ENCODE measurements at places on chromosomes 3 and 15.
A peak's percentile ranks its signal among the peaks of the same experiment; 100 is the strongest.

DNA sequence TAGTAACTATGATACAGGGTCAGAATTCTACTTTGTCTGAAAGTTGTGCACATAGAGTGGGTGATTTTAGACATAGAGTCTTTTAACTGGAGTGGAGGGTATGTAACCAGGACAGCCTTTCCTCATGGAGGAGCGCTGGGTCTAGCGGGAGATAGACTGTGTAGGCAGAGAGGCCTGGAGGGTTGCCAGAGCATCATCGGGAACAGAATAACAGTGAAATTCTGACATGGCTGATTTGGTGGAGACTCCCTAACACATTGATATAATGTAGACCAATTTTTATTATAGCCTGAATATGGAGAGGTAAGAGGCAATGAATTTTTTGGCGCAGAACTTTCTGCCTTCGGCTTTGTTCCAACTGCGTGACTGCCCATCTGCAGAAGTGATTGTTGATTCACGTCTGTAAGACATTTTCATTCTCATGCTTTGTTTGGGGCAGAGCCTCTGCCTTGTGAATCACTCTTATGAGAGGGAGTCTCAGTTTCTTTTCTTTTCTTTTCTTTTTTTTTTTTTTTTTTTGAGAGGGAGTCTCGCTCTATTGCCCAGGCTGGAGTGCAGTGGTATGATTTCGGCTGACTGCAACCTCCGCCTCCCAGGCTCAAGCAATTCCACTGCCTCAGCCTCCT lies 16.0 kb downstream of the LPP start:
- DNase-seq = no peak

DNA sequence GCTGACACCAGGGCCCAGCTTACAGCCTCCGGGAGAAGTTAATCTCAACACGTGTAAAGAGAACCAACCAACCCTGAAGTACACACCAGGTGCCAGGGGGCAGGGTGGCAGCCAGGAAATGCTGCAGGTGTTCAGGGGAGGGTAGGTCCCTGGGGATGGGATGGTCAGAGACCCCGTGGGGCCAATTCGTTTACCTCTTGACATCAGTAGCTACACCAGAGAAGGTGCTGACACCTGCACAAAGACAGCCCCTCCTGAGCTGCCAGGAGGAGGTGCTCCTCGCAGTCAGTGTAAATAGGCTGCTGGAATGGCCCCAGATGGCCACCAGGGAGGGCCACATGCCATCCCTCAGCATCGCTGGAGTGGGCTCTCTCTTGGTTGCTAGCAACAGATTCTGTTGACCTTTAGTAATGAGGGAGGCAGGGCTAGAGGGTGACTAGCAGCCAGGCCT lies 52.8 kb downstream of the CORO2B start:
- peak; percentile 39 for DNase-seq

DNA sequence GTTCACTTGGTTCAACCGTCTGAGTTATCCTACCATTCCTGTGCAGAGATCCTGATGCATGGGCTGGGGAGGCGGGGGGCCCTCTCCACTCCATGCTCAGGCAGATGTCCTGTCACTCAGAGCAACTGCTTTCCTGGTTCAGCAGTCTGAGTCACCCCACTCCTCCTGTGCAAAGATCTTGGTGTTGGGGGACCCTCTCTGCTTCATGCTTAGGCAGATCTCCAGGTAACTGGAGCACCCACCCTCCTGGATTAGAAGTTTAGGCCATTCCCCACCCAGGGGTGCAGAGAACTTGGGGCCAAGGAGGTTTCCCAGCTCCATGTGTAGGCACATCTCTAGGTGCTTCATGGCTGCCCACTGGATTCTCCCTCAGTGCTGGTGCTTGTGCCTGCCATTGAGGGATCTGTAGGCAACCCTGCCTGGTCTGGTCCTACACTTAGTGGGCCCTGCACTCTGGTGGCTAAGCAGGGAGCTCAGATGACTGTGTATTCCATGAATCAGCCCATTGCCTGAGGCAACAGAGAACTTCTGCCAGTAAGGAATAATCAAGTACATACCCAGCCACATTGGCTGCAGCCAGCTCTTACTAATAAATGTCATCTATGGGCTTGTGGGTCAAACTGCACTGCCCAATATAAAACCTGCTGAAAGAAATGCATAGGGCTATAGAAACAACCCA lies 465.4 kb upstream of the THBS1 start:
- DNase-seq = no peak

DNA sequence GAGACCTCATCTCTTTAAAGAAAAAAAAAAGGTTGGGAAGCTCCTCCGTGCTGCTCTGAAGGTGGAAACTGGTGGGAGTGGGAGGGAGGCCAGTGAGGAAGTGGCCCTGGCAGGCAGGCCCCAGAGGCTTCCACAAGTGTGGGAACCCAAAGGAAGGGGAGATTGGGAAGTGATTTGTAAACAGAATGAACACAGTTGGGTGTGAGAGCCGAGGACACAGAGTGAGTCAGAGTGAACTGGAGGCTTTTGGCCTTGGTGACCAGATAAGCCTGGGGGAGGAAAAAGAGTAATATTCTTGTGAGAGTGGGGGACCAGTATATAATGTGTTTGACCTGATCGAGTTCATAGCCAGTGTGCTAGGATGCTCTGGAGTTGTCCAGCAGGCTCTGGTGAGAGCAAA lies 23.0 kb downstream of the MKRN2 start:
- no peak for DNase-seq

DNA sequence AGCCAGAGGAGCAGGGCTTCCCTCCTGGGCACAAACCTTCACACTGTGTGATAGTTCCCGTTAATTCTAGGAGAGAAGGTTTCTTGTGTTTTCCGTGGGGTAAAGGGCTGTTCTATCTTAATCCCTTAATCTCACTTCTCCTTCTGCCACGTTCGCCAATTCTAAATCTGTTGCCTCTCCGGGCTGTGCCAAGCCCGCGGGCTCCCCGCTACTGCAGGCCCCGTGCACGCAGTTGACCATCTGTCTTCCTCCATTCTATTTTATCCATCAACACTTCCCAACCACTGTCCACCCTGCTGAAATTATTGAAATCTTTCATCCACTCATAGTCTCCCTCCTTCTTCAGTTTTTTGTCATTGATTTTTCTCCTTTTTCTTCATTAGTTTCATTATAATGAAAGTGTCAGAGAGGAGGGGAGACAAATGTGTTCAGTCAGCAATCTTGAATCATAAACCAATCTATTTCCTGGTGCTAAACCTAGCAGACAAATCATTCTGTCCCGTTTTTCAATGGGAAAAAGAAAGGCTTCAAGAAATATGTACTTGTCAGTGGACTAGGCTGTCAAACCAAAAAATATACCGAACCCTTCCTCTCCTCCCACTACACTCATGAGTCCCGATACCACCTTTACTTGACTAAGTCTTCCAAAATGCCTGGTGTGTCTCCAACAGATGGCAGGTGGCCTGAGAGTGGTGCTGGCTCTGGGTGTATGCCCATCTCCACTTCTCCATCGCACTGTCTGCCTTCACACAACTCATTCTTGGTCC lies 39.6 kb downstream of the SLCO2A1 start:
- DNase-seq = no peak

DNA sequence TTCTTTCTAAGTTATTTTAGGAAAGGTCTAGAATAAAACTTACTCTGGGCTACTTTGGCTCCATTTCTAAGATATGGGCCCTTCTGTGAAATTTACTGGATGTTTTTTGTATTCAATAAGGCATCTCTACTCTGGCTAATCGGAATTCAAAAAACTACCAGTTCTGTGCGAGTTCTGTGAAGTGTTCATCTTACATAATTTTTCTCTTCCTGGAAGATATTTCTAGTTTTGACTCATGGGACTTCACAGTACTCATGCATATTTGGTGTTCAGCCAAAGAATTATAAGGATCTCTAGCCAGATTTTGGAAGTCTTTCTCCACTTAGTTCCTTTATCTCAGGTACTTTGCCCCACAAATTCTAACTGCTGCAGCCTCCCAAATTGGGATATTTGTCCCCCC lies 46.4 kb upstream of the MBNL1 start:
- no peak for DNase-seq

DNA sequence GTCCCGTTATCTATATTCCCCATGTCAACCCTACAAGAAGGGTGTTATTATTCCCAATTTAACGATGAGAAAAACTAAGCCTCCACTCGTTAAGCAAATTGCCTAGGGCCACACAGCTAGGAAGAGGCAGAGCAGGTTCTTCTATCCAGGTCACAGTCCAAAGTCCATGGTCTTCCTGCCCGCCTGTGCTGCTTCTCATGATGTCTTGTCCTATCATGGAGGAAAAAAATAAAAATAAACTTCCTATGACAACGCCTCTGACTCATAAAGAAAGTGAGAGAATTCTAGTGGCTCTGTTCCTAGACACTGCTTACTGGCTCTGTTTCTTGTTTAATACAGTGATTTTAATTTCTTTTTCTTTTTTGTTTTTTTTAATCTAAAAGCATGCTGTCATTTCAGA lies 9.7 kb downstream of the COL8A1 start:
- no peak for DNase-seq

DNA sequence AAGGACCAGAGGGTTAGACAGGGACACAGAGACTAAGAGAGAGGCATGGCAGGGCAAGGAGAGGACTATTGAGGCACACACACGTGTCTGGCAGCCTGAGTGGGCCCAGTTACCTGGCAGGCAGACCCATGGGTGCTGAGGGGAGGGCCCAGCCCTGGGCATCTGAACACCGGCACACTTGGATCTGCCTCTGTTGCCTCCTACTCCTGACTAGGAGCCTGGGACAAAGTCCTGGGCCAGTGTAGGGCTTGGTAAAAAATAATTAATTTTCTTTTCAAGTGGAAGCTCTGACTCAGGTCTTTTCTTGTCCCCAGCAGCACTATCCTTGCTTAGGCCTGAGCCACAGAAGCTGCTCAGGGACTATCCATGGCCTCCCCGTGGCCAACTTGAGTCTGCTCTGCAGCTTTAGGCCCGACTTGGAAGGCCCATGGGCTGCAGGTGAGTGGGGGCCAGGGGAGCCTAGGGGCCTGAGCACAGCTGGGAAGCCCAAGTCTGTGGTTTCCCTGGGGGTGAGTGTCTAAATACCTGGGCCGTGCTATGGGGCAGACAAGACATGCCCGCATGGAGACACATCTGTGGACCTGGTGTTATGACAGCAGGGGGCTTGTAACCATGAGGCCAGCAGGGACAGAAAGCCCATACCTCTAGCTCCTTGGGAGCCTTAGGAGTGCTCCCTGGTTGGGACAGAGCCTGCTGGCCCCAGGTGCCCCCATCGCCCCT lies at the start of gene PTH1R:
Gene PTH1R, plus strand, starts transcription at position 316 of the 720 bp plus-strand sequence. CDS start 5,839 bp downstream, outside the sequence.
- no peak for DNase-seq

DNA sequence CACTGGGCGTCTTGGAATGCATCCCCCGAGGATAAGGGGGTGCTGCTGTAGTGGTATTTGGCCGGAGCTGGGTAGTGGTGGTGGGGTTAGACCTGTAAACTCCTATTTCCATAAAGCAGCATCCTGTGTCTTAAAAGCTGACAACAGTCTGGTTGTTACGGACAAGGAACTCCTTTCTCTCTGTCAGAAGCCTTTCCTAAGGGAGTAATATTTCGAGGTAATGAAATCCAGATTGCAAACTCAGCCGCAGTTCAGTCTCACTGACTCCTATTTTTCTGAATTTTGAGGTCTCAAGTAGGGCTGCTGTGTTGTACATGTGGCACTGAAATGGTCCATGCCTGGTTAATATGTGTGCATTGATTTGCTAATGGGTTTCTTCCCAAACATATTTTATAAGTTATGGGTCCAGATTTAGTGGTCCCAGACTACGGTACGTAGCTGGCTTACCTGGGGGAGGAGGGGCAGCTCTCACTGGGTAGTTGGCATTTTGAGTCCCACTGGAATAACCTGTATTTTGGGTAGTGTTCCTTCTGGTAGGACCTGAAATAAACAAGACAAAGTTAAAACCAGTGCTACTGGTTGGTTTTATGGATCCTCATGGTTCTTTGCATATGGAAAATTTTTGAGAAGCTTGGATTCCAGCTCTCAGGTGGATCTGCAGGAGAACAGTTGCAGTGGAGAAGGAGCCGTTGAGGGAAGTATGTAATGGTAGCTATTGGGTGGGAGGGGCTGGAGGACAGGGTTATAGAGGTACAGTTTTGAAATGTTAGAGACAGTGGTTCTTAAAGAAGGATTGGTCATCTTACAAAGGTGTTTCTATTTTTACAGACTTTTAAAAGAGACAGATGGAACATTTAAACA lies 48.6 kb upstream of the LDHAL6B start:
- DNase-seq = no peak

GRCh38 chr3:60594025-60594424 lies 657.2 kb downstream of the FHIT start:
- DNase-seq = no peak

GRCh38 chr3:71694358-71694999 lies 30.7 kb downstream of the EIF4E3 start:
- DNase-seq = no peak

GRCh38 chr3:98701071-98701675 lies 62.0 kb upstream of the ST3GAL6 start:
- no peak for DNase-seq

- no peak for DNase-seq
Measured at GRCh38 chr3:36688815-36689214, 75.5 kb downstream of the DCLK3 start.

- no peak for DNase-seq
Measured at GRCh38 chr15:45796433-45796832, 161.6 kb downstream of the SQOR start.

DNA sequence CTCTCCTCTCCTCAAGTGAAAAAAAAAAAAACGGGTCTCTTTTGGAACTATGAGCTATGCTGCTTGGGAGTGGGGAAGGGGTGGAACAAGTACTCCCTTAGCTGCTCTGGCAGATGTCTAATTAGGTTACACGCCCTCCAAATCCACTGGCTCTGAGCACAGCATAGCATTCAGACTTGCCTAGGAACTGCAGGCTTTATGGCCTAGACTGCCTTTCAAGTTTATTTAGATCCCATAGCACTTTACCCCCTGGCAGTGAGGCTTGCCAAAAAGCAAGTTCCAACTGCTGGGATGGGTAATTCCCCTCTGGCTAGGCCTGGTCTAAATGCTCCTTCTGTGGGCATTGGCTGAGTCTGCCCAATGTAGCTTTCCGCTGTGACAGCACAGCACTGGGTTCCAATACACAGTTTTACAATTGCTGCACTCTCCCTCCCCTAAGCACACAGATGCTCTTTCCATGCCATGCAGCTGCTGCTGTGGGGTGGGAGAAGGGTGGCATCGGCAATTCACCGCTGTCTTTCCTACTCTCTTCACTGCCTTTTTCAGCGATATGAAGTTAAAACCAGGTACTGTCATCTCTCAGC lies 152.8 kb downstream of the KCNAB1 start:
- DNase-seq = no peak

DNA sequence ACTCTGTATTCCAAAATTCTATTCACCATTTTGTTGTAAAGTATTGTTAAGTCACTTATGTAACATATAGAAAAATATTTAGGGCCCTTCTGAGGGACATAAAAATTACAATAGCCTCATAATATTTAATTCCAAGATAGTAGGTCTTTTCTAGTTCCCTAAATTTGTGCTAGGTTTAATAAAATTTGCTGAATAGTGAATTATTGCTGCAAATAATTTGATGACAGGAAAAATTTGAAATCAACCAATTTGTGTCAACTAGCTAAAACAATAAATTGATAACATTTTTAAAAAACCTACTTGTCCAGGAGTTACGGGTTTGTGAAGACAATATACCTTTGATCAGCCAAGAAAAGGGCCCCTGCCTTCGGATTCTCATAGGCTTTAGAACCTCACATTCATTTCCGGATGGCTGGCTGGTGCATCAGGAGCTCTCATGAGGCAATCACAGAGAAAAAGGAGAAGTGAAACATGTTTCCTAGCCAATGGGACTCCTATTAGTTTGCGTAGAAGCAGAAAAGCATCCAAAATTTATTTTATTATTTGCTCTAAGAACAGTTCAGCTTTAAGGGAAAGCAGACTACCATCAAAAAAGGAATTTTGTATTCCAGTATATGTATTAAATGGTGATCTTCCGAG lies 177.2 kb downstream of the LRRC3B start:
- DNase-seq = no peak

Data from stimulated activated naive B cell treated with anti-CD40 and anti-IgM and Interleukin-4, amounts not matched to agents 10 μg/mL and 1 μg/mL and 100 μg/mL, for 72 hours (primary cell).